Mucosa of gallbladder (tissue), 1 donor: ENCODE measurements at places on chromosomes 2 and 18.

GRCh38 chr2:63679252-63679855, 90.6 kb downstream of the MDH1 start:
- no peak for DNase-seq

DNA sequence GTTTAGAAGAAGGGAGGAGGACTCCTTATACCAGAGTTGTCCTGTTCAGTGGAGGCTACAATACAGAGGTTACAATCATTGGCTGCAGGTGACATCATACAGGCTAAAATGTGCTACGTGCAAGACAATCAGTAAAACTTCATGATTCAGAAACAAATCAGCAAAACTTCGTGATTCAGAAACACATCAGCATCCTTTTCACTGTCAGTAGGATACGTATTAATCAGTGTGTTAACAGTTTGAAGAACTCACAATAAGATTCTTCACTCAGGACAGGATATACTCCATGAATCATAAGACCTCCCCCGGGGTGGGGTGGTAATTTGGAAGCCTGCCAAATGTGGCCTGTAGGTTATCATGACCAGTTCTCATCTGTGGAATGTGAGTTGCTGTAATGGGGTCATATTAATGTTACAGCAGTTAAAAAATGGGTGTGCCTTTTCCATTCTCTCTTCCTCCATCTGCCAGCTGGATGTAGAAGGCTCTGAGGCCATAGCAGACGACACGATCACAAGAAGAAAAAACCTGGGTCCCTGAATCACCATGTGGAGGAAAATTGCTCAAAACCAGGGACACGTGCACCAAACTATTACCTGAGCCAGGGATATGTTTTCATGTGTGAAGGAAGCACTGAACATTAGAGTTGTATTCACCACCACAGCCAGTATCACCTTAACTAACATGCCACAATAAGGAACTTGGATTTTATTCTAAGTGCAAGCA, 134.8 kb upstream of the CREB1 start:
- no peak for DNase-seq

GRCh38 chr18:47983946-47984345, 53.5 kb upstream of the SMAD2 start:
- DNase-seq: no peak

GRCh38 chr2:236962816-236963215, 122.9 kb upstream of the COPS8 start:
- DNase-seq: no peak

DNA sequence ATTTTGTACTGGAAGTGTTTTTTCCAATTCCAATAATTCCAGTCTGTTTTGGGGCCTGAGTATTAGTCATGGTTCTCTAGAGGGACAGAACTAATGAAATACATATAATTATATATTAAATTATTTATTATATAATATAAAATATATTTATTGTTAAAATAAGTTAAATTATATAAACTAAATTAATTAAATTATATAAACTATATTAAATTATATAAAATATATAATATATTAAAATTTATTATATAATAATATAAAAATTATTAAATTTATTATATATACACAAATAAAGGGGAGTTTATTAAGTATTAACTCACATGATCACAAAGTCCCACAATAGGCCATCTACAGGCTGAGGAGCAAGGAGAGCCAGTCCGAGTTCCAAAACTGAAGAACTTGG, 253.4 kb upstream of the NETO1 start:
- DNase-seq: no peak

DNA sequence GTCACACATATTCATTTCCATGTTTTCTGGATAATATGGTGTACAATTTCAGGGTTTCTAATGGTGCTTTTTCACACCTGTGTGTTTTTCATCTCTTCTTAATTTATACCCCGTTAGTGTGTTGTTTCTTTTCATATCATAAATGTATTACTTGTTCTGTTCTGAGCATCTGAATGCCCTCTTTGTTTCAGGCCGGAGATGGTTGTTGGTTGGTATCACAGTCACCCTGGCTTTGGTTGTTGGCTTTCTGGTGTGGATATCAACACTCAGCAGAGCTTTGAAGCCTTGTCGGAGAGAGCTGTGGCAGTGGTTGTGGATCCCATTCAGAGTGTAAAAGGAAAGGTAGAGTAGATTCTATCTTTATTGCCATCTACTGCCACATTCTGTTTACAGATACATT, 45.1 kb upstream of the TBR1 start:
- DNase-seq: no peak

- DNase-seq: no peak
These were observed 162.7 kb upstream of the ACAA2 start for GRCh38 chr18:49976001-49976400.

- DNase-seq: no peak
These were observed 21.0 kb upstream of the MCFD2 start for GRCh38 chr2:46936566-46936965.

DNA sequence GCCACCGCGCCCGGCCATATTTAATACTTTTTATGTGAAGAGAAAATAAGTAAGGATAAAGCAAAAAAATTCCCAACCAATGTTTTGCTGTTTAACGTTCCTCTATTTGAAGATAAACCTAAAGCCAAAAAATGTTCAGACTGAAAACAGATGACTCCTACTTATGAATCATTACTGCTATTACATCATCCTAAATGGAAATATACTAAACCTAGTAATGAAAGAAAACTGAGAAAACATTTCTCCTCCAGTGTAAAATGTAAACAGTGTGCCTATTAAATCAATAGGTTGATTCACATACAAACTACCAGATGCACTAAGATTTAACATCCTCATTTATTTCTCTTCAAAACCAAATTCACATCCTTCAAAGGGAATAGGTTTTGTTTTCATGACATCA, 43.5 kb downstream of the CWC22 start:
- DNase-seq: no peak

- DNase-seq: peak; percentile 50
These were observed 166.4 kb upstream of the MGAT5 start for GRCh38 chr2:134087371-134087921.

- no peak for DNase-seq
These were observed 444.4 kb downstream of the NCKAP5 start for GRCh38 chr2:133123904-133124303.

GRCh38 chr2:210288408-210288807, 26.6 kb downstream of the MYL1 start:
- DNase-seq: no peak

DNA sequence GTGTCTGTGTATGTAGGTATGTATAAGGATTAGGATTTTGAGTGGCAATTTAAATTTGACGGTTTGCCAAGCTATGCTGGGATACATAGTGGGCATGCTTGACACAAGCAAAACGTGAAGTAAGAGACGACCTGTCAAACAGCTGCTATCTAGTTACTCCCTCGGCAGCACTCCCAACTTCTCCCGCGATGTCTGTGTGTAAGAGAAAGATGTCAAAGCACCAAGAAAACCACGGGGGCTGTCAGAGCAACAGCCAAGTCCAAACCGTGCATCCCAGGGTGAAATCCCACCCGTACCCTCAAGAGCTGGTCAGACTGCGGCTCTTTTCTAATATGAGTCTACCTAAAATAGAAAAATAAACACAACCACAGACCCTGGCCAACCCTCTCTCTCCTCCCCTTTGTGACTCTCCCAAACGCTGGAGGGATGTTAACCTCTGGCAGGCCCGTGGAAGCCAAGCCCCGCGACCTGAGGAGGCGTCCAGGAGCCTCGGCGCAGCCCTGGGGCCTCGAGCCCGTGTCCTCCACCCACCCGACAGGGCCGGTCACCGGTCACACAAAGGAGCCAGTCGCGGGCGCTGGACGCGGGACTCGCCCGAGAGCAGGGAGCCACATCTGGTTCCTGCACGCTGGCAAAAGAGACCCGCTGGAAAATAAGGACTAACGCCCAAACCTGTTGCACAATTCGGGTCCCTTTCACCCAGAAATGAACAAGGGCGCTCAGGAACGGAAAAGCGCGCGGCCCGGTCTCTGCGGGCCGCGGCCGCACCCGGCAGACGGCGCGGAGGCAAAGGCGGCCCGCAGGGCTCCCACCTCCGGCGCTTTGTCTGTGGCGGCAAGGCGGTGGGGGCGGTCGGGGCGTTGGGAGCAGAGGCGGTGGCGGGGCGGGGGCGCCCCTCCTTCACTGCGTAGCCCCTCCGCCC, 925 bp downstream of the SESTD1 start:
- peak; percentile 33 for DNase-seq

DNA sequence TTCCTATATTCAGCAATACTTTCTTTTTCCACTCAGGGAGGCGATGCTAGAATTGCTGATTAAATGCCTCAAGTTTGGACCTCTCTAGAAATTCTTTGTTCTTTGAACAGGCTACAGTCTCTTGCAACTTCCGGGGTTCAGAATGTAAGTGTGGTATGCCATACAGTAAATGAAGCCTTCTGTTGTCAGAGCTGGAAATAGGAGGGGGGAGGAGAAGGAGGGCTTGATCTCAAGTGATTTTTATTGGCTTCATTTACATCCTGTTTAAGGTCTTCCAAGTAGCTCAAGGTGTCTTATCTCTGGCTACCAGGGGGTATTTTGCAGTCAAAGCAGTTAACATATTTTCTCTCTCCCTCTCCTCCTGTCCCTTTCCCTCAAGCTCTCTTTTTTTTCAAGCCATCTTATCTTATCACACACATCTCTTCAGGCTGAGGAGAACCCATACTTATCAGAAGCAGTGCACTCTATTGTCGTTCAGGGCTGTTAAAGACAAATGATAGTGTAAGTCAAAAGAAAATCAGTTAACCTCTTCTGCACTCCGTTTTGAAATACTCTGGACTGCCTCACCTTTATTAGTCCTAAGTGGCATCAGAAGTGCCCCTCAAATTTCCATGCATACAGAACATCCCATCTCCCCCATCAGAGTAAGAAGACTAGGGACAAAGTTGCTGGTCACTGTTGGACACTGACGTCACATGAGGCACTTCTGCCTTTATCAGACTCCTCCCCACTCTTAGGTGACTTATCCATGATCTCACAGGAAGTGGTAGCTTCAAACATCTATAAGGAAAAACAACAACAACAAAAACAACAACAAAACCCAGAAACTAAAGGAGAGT, 112.2 kb downstream of the ZNF521 start:
- DNase-seq: no peak

DNA sequence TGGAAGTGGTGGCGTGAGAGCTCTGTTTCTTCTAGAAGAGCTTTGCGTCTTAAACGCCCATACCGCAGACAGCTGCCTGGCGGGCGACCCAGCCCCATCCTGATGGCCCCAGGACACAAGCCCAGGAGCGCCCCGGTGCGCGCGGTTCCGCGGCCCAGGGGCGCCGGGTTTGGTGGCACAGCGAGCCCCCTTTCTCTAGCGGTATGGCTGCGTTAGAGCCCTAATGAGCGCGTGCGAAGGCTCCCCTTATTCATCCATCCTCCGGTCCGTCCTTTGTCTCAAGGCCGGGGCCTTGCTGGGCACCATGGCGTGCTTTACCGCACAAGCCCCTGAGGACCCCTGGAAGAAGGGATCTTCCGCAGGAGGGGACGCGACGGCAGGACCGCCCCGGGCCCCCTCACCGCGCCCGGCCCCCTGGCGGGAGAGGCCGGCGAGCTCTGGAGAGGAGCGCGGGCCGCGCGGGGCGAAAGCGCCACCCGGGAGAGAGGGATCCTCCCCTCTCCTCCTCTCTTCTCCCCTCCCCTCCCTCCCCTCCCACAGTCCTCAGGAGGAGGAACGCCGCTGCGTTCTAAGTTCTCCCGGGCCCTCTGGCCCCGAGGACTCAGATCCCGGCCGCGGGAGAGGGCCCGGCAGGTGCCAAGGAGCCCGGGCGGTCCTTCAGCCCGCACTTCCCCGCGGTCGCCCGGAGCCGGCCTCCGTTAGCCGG, 626 bp upstream of the SLC1A4 start:
- DNase-seq: peak; percentile 69

- DNase-seq: no peak
These were observed 70.2 kb downstream of the AOX1 start for GRCh38 chr2:200655918-200656580.

GRCh38 chr2:43298500-43298899, 72.1 kb upstream of the ZFP36L2 start:
- DNase-seq: no peak

GRCh38 chr2:118044854-118045253, 31.0 kb upstream of the CCDC93 start:
- DNase-seq: no peak

- no peak for DNase-seq
These were observed 306.2 kb upstream of the CXCR4 start for GRCh38 chr2:136424112-136424511.
